Hematopoietic multipotent progenitor cell treated with erythropoietin and hydrocortisone succinate and interleukin-3 and kit ligand, for 6 days (in vitro differentiated cells): ENCODE measurements at places on chromosomes 16 and 17.

GRCh38 chr16:87765473-87765775, 362 bp downstream of the KLHDC4 start:
- peak; percentile 51 for DNase-seq

- no peak for DNase-seq
These were observed 185.3 kb downstream of the CEP112 start for GRCh38 chr17:66006654-66007053.

GRCh38 chr17:73118139-73118538, 25.7 kb upstream of the SLC39A11 start:
- no peak for DNase-seq

DNA sequence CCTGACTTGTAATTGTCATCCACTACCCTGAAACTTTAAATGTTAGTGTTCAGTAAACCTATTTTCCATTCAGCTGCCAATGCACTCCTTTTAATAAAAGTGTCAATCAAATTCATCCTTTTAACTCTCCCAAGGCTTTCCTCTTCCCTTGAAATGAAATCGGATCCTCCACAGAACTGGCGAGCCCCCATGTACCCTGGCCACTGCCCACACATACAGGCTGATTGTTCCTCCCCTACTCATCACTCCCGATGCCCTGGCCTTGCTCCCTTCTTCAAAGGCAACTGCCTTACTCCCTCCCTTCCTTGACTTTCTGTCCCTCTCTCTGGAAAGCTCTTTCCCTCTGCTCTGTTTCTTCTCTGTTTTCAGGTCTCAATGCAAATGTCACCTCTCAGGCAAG, 7.6 kb downstream of the KRT33A start:
- DNase-seq = no peak

GRCh38 chr17:74746376-74746775, 2.1 kb upstream of the NHERF1 start:
- no peak for DNase-seq

- no peak for DNase-seq
These were observed 28.6 kb upstream of the ITGA3 start for GRCh38 chr17:50027172-50027880.

- no peak for DNase-seq
These were observed 54.7 kb upstream of the IL34 start for GRCh38 chr16:70591615-70592014.

GRCh38 chr17:7019839-7020519, 2.9 kb upstream of the BCL6B start:
- no peak for DNase-seq

- no peak for DNase-seq
These were observed 741.1 kb downstream of the CDH11 start for GRCh38 chr16:64380751-64381150.

GRCh38 chr16:12468552-12468951, 335.1 kb downstream of the CPPED1 start:
- no peak for DNase-seq

DNA sequence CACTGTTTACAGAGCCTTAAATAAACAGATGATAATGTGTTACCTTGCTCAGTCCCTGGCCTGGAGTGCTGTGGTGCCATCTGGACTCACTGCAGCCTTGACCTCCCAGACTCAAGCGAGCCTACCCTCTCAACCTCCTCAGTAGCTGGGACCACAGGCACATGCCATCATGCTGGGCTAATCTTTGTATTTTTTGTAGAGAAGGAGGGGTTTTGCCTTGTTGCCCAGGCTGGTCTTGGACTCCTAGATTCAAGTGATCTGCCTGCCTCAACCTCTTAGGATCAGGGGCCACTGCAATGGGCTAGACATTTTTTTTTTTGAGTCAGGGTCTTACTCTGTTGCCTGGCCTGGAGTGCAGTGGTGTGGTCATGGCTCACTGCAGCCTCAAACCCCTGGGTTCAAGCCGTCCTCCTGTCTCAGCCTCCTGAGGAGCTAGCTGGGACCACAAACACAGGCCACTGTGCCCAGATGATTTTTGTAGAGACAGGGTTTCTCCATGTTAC, 5.0 kb upstream of the NAGLU start:
- no peak for DNase-seq

DNA sequence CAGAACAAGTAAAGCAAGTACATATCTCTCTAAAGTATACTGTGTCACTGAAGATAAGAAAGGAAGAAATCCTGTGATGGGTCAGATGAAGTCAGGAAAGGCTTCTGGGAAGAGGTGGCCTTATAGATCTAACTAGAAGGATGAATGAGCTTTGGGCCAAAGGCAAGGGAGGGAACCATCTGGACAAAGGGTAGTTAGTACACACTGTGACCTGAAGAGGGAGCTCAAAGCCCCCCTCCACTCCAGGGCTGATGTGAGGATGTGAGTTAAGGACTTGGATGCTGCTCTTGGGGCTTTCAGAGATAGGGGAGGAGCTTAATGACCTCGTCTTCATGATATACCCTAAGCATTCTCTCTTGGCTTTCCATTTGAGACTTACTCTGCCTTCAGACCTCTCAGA, 185.3 kb upstream of the CACNG3 start:
- DNase-seq = peak; percentile 85

DNA sequence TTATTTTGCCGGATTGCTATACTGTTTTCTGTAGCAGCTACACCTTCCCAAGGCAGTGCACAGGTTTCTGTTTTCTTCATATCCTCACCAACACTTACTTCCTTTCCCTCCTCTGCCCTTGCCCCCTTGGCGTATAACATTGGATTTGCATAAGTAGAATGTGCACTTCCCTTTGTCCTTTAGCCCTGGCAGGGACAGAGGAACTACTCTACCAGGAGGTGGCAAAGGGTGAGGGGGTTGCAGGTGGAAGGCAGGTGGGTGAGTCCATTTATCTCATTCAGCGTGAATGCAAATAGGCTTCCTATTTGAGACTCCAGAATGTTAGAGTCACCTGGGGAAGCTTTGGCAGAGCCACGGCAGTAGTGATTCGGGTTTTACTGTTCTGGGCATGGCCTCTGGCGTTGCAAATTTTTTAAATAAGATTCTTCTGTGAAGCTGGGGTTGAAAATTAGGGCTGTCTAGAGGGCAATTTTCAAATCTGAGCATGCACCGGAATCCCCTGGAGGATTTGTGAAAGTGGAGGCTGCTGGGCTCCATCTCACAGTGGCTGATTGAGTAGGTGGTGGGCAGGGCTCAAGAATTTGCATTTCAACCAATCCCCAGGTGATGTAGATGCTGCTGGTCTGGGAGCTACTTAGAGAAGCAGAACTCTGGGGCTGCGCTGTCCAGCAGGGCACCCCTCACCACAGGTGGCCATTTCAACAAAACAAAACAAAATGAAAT, 84.7 kb downstream of the PLCG2 start:
- DNase-seq = no peak

DNA sequence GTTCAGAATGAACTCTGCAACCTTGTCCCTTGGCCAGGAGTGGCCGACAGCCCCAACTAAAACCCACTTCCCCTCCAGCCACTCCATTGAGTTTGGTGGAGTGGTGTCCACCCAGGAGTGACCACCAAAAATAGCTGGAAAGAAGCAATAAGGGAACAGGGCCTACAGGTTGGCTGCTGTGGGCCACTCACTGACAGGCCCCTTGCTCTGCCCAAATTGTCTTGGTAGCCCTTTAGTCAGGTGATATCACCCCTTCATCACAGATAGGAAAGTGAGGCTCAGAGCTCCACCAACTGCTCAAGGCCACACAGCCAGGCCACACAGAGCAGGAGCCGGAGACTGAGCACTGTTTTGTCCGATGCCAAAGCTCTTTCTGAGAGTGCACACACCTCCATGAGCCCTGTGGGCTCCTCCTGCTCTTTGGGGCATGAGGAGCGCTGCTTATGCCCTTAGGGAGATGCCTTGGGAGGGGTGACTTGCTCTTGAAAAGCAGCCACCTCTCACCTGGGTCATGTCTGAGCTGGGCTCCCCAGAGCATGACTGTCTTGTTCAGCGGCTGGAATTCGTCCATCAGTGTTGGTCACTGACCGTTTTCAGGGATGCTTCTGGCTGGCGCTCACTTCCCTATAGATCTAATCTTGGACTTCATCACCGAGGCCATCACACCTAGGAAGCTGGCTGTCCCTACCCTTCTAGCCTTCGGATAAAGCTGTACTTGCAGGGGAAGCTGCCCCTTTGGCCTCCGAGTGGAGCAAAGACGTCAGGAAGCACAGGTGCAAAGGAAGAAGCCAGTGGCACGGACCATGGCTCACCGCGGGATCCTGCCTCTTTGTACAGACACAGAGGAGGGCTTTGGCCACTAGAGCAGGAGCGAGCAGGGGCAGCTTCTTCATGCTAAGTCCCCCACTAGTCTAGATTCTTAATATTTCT, 186.0 kb upstream of the ZNF469 start:
- DNase-seq = no peak

- no peak for DNase-seq
These were observed 175.5 kb downstream of the SLC39A11 start for GRCh38 chr17:72916991-72917390.

- DNase-seq = no peak
These were observed 3.9 kb downstream of the LPO start for GRCh38 chr17:58242171-58242784.

DNA sequence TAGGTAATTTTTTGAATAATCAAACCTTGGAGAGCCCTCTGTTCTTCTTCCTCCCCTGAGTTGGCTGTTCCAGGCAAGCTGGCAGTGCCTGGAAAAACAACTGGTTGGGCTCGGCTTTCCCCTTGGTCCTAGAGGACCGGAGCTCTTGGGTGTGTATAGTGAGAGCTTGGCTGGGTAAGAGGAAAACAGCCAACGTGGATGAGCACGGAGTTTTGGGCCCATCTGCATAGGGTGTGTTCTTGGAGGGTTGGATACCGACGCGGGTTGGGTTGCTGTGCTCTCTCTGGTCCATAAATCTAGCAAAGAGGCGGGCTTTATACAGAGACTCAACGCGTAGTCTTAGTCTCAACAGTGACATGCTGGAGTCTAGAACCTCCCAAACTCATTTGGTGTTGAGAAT, 23.2 kb downstream of the ITGB3 start:
- DNase-seq = no peak

GRCh38 chr17:11308531-11308930, 67.5 kb downstream of the SHISA6 start:
- DNase-seq = no peak

DNA sequence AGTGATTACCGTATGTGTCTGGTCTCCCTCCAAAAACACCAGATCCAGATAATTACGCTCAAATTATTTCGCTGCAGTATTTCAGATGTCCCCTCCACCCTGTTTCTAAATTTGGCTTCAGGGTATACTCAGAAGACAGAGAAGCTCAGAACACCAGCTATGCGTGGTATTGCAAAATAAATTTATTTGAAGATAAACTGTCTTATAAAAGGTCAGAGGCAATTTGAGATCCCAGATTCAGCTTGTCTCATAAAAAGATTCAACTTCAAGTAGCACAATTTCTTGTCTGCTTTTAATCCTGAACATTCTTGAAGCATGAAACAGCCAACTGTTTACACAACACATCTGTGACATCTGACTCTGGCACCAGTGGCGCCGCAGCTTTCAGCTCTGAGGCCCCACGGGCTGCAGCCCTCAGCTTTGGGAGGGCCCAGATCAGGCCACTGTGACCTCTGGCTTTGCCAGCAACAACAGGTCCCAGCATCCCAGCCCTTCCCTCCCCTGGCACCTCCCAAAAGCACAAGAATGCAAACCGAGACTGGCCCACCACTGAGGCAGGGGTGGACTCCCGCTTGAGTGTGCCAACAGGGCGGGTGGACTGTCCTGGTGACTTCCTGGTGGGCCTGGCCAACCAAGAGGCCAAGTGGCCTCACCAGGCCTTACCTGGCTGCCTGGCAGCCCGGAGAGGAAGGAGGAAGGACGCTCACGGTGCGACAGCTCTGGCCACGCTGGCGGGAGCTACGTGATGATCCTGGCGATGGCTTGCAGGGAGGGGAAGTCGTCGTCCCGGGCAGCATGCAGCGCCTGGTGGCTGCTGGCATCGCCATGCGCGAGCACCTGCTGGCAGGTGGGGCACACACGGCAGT, 8.0 kb downstream of the SYNGR3 start:
- no peak for DNase-seq

GRCh38 chr16:75216127-75216526, 2.7 kb upstream of the CTRB1 start:
- no peak for DNase-seq

DNA sequence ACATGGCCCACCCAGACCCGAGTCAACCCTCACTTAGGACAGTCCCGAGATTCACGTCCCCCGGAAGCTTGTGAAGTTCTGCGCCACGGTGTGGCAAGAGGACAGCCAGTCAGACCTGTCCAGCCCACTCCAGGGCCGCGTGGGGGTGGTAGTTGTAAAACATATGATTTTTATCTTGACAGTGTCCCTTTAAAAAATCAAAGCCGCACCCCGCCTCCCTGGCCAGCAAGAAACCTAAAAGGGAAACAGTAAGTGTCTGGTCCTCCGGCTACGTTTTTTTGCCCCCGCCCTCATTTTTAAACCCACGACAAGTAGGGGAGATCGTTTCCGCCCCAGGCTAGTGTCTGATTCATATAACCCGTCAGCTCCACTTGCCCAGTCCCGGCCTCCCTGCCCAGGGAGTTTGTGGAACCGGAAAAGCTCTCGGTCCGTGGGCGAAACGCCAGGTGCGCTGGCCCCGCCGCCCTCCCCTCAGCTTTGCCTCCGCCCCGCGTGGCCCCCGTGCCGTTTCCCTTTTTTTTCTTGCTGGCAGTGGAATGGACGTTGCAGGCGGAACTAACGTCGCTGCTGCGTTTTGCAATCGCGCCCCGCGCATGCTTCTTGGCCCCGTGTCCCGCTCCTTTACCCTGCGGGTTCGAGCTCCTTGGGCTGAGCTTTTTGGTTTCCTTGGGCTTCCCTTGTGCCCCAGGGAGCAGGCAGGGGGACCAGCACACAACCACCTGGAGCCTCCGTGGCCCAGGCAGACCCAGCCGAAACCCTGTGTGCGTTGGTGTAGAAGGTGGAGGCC, 13.3 kb upstream of the NUDT16L1 start:
- DNase-seq = no peak

DNA sequence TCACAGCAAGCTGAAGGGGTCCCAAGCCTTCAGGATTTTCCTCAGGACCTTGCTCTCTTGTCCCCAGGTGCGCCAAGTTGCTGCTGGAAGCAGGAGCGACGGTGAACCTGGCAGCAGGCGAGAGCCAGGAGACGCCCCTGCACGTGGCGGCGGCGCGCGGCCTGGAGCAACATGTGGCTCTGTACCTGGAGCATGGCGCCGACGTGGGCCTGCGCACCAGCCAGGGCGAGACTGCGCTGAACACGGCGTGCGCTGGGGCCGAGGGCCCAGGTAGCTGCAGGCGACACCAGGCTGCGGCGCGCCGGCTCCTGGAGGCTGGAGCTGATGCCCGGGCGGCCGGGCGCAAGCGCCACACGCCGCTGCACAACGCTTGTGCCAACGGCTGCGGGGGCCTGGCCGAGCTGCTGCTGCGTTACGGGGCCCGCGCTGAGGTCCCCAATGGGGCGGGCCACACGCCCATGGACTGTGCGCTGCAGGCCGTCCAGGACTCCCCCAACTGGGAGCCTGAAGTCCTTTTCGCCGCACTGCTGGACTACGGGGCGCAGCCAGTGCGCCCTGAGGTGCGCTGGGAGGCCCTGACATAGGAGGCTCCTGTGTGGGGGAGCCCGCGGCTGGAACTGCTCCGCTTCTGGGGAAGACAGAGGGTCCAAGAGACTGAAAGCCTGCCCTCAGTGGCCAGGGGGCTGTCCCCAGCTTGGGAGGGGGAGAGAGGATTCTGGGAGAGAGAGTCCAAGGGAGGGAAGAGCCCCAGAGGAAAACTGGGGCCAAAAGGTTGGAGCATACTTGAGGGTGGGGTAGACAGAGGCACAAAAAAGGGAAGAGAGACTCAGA, 6.4 kb downstream of the ASB16 start:
- no peak for DNase-seq

- no peak for DNase-seq
These were observed at the start of gene SLC9A5 for GRCh38 chr16:67248401-67249177. SLC9A5 (plus strand) TSS chr16:67248979; CDS start chr16:67249015, 36 bp downstream.
